ENCODE measurements at places on chromosomes 12 and 14.

- DNase-seq: peak; percentile 34
These were observed 877.0 kb upstream of the TMEM132C start for GRCh38 chr12:127389923-127390322.

- DNase-seq: no peak
These were observed 51.1 kb upstream of the EML1 start for GRCh38 chr14:99742074-99742473.

- DNase-seq: no peak
These were observed 339 bp downstream of the EDDM3B start for GRCh38 chr14:20768593-20768892.

- DNase-seq: no peak
These were observed 236.1 kb downstream of the FSCB start for GRCh38 chr14:44271006-44271405.

- peak; percentile 42 for DNase-seq
These were observed 4.9 kb upstream of the ANKLE2 start for GRCh38 chr12:132766380-132767085.

GRCh38 chr12:64707362-64707761, 51.8 kb downstream of the GNS start:
- DNase-seq: no peak

DNA sequence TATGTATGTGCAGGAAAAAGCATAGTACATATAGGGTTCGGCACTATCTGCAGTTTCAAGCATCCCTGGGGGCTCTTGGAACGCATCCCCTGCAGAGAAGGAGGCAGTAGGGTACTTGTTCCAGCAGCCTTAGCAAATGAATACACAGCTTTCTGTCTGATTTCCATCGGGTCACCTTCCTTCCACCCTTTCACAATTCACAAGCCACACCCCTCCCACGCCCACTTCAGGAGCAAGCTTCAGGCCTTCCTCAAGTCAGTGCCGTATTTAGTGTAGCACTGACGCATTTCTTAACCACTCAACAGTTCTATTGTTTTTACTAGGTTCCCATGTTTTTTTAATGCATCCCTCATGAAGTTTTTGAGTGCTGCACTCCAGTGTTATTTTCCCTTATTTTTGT, 64.2 kb downstream of the CLMN start:
- DNase-seq: peak; percentile 73

DNA sequence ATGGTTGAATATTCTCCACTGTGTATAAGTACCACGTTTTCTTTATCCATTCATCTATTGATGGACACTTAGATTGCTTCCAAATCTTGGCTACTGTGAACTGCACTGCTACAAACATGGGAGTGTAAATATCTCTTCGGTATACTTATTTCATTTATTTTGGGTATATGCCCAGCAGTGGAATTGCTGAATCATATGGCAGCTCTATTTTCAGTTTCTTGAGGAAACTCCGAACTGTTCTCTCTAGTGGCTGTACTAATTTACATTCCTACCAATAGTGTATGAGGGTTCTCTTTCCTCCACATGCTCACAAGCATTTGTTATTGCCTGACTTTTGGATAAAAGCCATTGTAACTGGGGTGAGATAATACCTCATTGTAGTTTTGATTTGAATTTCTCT, 623.1 kb upstream of the LRFN5 start:
- DNase-seq: no peak

DNA sequence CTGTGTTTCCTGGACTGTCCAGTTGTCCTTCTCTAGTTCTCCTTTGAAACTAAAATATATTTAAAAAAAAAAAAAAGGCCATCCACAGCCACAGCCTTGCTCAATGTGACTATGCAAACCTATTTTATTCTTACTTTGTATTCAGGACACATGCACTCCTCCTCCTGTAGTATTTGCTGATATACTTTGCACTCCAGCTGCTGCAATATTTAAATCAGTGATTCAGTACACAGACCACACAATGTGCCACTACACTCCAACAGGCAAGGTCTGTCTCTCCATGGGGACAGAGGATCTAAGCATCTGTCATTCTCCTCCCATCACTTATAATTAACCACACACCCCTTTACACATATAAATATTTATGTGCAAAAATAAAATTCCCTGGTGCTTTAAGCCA, 40.2 kb upstream of the CCDC196 start:
- DNase-seq: no peak

- no peak for DNase-seq
These were observed 130.8 kb downstream of the PHLDA1 start for GRCh38 chr12:75900781-75901254.

- peak; percentile 59 for DNase-seq
These were observed 40.3 kb downstream of the MAP1LC3B2 start for GRCh38 chr12:116599285-116600136.

DNA sequence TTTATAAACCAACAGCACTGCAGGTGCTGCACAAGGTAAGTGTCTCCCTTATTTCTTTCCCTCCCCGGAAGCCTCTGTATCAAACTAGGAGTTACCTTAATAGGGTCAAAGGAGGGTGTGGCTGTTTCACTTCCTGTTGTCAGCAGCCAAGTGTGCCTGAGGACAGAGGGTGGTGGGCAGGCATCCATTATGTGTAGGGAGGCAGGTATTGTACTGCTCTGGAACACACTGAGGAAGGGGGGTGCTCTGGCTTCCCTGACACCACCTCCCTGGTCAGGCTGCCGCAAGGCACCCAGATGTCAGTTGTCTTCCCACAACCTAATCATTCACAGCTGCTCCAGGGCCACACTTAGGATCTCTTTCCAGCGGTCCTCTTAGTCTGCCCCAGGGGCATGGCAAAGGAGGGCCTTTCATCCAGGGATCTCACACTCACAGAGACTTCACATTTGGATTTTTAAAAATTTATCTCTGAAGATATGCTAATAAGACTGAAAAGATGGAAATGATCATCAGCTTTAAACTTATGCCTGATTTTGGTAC, 132.0 kb upstream of the ARHGAP5 start:
- DNase-seq: no peak

GRCh38 chr12:105198961-105199360, 37.0 kb downstream of the APPL2 start:
- DNase-seq: no peak

- no peak for DNase-seq
These were observed 58.2 kb downstream of the CACNA1C start for GRCh38 chr12:2110849-2111566.

- DNase-seq: peak; percentile 72
These were observed 672 bp downstream of the RDH11 start for GRCh38 chr14:67694791-67695393.

DNA sequence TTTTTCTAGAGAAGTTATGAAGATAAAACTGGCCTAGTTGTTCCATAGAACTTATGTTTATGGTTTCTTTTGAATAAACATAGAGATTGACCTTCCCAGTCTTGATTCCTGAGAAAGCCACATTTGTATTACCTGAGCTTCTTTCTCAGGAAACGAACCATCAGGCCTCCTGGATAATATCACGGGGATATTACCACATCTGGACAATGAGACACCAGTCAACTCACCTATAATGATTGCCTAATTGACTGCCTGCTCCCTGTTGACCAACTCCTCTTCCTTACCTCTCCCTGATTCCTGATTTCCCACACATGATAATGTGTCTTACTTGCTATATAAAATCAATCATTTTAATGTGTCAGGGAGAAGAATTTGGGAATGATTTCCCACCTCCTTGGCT, 822.7 kb downstream of the LRFN5 start:
- DNase-seq: no peak

GRCh38 chr12:5188472-5188871, 144.8 kb downstream of the KCNA5 start:
- no peak for DNase-seq

DNA sequence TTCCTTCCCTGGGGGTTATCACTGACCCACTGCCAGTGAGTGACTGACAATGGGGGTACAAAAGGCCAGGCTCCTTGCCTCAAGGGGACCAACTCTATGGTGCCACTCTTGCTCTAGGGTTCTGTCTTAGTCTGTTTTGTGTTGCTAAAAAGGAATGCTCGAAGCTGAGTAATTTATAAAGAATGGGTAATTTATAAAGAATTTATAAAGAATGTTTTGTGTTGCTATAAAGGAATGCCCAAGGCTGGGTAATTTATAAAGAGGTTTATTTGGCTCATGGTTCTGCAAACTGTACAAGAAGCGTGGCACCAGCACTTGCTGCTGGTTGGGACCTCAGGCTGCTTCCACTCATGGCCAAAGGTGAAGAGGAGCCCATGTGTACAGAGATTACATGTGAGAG, 15.8 kb upstream of the RASSF8 start:
- no peak for DNase-seq

- DNase-seq: no peak
These were observed 455.1 kb upstream of the GARIN6 start for GRCh38 chr12:99192489-99192888.

- no peak for DNase-seq
These were observed 62.5 kb downstream of the BCL2L14 start for GRCh38 chr12:12133259-12133658.

DNA sequence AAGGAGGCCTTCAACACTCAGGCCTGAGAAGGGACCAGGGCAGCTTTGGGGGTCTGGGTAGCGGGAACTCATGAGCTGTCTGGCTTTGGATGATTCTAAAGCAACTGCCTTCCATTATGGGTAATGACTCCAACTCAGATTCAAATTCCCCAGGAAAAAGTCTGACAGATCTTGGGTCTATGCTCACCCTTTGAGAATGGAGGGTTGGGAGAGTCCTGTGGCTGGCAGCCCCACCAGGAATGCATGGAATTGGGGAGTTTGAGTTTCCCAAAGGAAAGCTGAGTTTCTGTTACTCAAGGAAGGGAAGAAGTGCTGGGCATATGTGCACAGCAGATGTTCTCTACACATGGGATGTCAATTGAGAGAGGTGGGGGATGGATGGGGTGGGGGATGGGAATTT, 22.4 kb upstream of the LTBP2 start:
- no peak for DNase-seq

DNA sequence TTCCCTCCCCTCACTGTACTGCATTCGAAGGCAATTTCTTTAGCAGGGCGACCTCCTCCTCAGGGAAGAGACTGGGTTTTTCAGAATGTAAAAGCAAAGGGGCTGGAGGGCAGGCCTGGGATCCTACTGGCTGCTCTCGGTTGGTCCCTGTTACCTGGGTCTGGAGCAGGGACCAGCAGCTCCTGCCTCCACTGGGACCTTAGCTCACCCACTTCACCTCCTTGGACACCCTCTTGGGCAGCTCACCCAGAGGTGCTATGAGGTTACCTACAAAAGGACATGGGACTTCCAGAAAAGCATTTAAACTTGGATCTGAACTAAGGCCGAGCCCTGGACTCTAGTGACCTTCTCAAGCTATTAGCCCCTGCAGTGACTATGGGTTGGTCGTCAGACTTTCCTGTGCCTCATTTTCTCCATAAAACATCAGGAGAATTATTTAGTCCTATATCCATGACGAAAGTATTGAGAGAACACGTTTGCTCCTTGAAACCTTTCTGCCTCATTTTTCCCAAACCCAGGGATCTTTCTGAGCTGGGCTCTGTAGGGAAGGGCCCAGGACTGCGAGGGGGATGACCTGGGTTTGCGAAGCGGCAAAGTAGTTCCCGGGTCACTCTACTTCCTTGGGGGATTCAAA, 65.0 kb downstream of the FBXL14 start:
- DNase-seq: no peak

GRCh38 chr14:34137001-34137745, 186.3 kb upstream of the EGLN3 start:
- peak; percentile 78 for DNase-seq

- peak; percentile 78 for DNase-seq
These were observed 14.9 kb upstream of the MCRS1 start for GRCh38 chr12:49582850-49583249.

- no peak for DNase-seq
These were observed 39.2 kb upstream of the DYRK2 start for GRCh38 chr12:67609226-67609870.

- DNase-seq: peak; percentile 62
These were observed 183.5 kb downstream of the NUAK1 start for GRCh38 chr12:105954951-105955931.

- DNase-seq: peak; percentile 22
These were observed 21.4 kb upstream of the CEP170B start for GRCh38 chr14:104843442-104844305.

- no peak for DNase-seq
These were observed 100.1 kb downstream of the SCARB1 start for GRCh38 chr12:124763594-124763979.

DNA sequence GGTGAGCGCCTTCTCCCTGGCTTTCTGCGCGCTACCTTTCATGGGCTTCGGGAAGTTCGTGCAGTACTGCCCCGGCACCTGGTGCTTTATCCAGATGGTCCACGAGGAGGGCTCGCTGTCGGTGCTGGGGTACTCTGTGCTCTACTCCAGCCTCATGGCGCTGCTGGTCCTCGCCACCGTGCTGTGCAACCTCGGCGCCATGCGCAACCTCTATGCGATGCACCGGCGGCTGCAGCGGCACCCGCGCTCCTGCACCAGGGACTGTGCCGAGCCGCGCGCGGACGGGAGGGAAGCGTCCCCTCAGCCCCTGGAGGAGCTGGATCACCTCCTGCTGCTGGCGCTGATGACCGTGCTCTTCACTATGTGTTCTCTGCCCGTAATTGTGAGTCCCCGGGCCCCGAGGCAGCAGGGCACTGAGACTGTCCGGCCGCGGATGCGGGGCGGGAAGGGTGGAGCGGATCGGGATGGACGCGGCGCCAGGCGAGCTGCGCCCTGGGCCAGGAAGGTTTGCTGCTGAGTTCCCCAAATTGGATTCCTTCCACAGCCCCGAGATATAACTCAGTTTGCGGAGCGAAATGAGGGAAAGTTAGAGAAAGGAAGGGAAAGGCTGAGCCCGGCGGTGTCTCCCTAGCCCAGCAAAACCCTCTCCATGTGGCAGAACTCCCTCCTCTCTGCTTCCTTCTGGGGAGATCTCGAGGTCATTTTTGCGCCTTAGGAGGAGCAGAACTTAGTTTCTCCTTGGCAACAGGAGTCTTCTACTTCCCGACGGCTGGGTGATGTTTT, 972 bp downstream of the PTGDR start:
- DNase-seq: no peak

DNA sequence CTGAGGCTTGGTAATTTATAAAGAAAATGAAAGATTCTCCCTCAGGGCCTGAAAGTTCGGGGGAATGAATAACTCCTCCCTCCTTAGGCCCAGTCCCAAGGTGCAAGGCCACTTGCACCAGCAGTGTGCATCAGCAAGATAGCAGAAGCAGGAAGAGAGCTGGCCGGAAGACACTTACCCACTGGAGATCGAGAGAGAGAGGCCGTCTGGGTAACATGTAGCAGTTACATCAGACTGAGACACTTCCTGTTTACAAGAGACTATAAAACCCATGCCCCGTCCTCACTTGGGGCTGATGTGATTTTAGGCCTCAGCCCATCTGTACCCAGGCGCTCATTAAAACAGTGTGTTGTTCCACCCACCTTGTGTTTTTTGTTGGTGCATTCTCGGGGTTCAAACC, 85.2 kb downstream of the TMTC3 start:
- DNase-seq: no peak

Data from umbilical cord (tissue), 2 donors.